Putamen (tissue), 1 donor: ENCODE measurements at places on chromosomes 5 and 9.

GRCh38 chr5:154465169-154465568 is 12.9 kb downstream of the HAND1 start:
- no peak for DNase-seq

DNA sequence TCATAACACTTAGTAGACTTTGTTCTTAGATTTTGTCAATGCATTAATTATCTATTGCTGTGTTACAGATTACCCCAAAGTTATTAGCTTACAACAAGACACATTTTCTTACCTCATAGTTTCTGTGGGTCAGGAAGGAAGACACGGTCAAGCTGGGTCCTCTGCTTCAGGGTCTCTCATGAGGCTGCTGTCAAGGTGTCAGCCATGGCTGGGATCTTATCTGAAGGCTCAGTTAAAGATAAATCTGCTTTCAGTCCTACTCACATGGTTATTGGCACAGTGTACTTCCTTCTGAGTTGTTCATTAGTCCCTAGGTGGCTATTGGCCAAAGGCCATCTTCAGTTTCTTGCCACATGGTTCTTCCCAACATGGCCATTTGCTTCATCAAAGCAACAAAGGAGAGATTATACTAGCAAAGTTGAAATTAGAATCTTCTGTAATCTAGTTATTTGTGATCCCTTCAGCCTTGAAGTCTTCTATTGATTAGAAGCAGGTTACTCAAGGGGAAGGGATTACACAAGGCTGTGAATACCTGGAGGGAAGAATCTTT is 25.2 kb downstream of the TDRD7 start:
- no peak for DNase-seq

DNA sequence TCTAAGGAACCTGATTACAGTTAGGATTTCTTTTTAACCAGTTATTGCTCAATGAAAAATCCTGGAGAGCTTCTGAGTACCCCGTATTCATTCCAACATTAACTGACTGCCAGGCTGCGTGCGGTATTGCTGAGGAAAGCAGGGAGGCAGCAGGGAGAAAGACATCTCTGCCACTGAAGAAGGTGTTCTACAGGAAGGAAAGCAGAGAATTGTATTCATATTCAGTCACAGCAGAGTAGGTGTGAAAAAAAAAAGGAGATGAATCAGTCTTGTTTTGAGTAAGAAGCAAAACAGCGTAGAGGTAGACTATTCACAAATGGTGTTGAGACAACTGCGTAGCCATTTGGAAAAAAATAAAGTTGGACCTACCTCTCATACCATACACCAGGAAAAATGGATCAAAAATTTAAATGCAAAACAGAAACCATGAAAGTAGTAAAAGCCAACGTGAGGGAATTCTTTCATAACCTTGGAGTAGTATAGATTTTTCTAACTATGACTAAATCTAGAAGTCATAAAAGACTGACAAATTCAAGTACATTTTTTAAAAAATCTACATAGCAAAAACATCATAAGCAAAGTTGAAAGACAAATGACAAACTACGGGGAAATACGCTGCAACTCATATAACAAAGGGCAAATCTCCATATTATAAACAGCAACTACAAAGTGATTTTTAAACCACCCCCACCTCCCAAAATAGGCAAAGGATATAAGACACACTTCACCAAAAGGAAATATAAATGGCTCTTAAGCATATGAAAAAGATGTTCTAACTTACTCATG is 9.9 kb upstream of the NR4A3 start:
- no peak for DNase-seq

DNA sequence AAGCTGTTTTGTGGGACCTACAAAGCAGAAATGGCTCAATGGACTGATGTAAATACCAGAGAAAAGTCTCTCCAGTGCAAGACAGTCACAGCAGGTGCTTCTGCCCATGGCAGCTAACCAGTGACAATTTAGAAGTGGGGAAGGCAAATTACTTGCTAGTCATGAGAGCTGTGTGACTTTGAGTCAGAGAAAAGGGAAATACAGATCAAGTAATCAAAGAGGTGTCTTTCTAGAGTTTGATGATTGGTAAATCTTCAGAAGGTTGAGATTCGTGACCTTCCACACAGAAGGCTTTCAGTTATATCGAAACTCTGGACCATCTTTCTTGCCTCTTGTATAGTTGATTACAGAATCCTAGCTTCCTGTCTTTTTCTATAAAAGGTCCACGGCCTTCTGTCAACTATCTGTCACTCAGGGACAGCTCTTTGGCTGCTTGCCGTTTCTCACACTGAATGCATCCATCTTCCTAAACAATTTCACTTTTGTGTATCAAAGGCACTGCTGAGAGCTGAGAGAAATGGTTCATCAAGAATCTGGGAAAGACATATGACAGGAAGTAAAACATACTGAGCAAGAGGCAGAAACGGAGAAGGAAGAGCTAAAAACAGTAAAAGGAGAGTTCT is 993.9 kb upstream of the ACO1 start:
- DNase-seq, result no peak

DNA sequence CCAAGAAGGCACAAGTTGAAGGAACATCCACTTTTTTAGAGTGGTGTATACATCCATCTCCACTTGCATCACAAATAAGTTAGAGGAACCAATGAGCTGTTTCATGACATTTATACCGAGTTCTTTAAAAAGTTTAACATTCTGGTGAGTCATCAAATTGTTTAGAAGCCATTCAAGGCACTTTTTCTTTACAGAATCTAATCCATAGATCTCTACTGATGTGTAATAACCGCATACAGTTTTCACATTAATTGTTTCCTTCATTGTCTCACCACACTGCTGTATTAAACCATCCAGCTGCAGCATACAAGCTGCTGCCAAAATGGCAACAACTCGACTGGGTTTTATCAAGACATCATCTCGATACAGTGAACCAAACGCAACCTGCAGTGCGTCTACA is 744 bp downstream of the GMCL2 start:
- no peak for DNase-seq

DNA sequence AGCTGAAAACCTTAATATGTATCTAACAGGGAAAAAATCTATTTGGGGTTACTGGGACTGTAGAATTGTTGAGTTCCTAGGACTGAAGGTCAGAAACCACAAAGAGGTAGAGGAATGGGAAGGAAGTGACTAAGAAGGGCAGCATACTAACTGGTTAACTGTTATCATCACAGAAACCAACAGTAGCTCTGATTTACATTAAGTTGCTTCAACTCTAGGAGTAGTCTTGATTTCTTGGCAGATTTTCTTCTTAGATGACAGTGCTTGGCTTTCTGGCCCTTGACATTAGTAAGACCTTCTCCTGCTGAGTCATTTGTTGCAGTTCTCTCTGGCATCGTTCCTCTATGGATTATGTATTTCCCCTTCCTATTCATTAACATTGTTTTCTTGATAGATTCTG is 116.1 kb upstream of the RASA1 start:
- no peak for DNase-seq

DNA sequence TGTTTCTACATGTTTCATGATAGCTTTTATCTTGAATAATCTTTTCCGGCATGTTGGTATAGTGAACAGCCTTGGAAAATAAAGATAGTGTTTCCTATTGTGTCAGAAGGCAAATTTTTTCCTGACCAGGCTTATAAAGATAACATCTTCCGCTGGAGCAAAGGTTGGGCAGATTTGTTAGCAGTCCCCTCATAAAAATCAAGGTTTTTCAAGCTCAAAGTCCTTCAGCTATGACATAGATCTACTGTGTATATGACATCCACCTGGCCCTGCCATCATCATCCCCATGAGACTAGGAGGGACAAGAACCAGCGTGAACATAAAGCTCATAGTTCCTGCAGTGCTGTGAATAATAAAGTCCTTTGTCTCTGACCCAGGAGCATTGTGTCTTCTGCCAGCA is 30.4 kb upstream of the OTULINL start:
- DNase-seq, result no peak

GRCh38 chr5:118257066-118257465 is 731.3 kb downstream of the DTWD2 start:
- no peak for DNase-seq

GRCh38 chr5:68285851-68286611 is 70.5 kb downstream of the PIK3R1 start:
- peak; percentile 75 for DNase-seq

GRCh38 chr9:9790216-9790872 is 822.5 kb downstream of the PTPRD start:
- peak; percentile 34 for DNase-seq

GRCh38 chr9:14529054-14529453 is 164.2 kb downstream of the ZDHHC21 start:
- no peak for DNase-seq

- no peak for DNase-seq
Measured at GRCh38 chr9:9392755-9393154, 1220.0 kb downstream of the PTPRD start.

- no peak for DNase-seq
Measured at GRCh38 chr5:120368923-120369715, 95.0 kb upstream of the PRR16 start.

GRCh38 chr5:143796753-143797152 is 15.2 kb upstream of the HMHB1 start:
- no peak for DNase-seq

GRCh38 chr5:138096997-138097828 is 13.4 kb downstream of the WNT8A start:
- no peak for DNase-seq

GRCh38 chr5:168837852-168838251 is 258.7 kb upstream of the PANK3 start:
- DNase-seq, result no peak
